HAP-1 (cell line): ENCODE measurements at places on chromosomes 7 and 10.

GRCh38 chr7:146449625-146450024 is 333.0 kb downstream of the CNTNAP2 start:
- no peak for DNase-seq

GRCh38 chr10:108989976-108990375 is 933.3 kb downstream of the XPNPEP1 start:
- DNase-seq = no peak

- DNase-seq = no peak
Observed at GRCh38 chr10:10873915-10874314, 143.8 kb upstream of the CELF2 start.

GRCh38 chr10:34780818-34781380 is 34.2 kb downstream of the PARD3 start:
- peak; percentile 40 for DNase-seq

DNA sequence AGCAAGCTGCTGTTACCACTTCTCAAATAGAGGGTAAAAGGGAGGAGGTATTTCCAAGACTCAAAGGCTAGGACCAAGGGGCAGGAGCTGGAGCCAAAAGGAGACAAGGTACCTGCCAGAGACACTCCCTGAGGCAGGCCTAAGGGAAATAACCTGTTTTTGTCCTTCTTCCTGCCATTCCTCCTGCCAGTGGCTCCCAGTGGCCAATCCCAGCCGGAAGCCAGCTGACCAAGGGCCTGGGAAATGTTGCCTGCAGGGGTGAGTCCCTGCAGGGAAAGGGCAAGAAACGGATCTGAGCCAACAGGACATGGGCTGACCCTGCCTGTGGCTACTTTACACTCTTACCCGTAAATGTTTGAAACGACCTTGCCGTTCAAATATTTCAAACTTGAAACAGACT is 3.5 kb downstream of the CYTH3 start:
- DNase-seq = no peak

DNA sequence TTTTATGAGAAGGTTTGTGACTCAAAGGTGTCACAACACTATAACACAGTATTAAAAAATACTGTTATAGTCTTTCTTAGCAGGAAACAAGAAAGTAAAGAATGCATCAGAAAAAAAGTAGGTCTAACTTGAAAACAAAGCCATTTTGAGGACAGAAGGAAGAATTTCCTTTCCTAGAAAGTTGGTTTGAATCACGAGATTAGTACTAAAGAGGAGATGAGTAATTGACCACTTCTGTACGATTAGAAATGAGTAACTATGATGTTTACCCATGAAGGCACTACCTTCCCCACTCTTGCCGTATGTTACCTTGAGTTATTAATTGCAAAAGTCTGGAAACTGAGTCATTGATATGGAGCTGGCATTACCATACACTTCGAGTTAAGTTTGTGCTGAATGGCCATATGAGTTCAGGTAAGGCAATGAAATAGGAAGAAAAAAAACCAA is 65.2 kb downstream of the FAM185A start:
- no peak for DNase-seq
